ENCODE measurements at places on chromosomes 2 and 18. TPM values are rescaled to one million over a fixed set of nuclear protein-coding genes. Genes with fewer than 3 reads are reported as not detected.
A peak's percentile ranks its signal among the peaks of the same experiment; 100 is the strongest.

- no peak for DNase-seq
Measured at GRCh38 chr2:181851726-181852125, 39.8 kb upstream of the ITPRID2 start.

- peak; percentile 23 for DNase-seq
Measured at GRCh38 chr2:215137741-215138340, 585 bp downstream of the ABCA12 start.

DNA sequence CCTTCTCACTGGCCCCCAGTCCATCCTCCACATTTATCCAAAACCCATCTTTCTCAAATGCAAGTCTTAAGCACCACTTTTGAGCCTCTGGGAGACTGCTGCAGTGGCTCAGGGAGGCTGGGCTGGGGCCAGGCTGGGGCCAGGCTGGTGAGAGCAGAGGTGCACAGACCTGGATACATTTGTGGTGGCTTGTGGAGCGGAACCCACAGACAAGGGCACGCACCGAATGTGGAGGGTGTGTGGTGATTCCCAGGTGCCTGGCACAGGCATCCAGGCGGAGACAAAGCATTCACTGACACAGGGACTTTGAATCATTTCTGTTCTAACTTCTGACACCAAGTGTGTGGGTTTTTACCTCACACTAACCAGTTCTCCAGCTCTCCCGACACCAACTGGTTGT is 42.2 kb upstream of the MGAT4A start:
- no peak for DNase-seq

DNA sequence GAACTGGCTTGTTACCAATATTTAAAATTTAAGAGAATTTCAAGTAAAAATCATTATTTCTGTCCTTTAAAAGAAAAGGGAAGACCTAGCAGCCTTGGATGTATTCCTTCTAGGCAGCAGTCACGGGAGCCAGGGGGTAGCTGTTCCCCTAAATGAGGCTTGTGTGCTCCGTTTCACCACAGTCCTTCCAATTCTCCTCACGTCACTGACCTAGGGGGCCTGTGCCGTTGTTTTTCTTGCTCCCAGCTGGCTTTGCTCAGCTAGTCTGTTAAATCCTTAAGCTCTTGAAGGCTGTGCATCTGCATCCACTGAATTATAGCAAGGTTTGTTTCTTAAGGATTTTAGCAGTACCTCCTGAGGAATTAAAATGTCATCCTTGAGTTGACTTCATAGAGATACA is 9.9 kb downstream of the KLHL23 start:
- DNase-seq: peak; percentile 8

FRZB gene
- 0.43 TPM for total RNA-seq

MDH1 gene
- total RNA-seq: 164 TPM

CYP20A1 gene
- total RNA-seq: 30.0 TPM

Data from fibroblast of villous mesenchyme (primary cell).